ENCODE measurements at places on chromosomes 1 and 21.

- DNase-seq = no peak
Measured at GRCh38 chr1:111814642-111815041, 58.9 kb downstream of the DDX20 start.

DNA sequence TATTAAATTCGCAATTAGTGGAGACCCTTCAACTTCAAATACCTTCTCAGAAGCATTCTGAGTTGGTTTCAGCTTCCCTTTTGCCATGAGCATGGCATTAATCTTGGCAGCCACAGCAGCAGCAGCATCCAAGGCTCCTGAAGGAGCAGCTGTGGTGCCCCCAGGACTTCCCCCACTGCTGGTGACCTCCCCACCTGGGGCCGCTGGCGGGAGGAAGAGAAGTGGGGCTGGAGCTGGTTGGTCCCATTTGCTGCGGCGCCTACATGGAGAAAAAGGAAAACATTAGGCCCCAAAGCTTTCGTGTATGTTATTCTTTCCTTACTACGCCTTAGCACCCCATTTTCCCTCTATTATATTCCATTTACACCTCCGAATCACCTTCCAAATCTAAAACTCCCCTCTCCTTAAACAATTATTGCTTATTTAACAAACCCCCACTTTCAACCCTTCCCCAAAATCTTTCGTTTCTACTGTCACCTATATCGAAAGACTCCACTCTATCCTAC lies 569 bp downstream of the KHDC4 start:
- no peak for DNase-seq

GRCh38 chr21:38679534-38679933 lies 126.2 kb upstream of the ETS2 start:
- DNase-seq = no peak

GRCh38 chr1:11806307-11806936 lies 431 bp downstream of the CLCN6 start:
- no peak for DNase-seq

DNA sequence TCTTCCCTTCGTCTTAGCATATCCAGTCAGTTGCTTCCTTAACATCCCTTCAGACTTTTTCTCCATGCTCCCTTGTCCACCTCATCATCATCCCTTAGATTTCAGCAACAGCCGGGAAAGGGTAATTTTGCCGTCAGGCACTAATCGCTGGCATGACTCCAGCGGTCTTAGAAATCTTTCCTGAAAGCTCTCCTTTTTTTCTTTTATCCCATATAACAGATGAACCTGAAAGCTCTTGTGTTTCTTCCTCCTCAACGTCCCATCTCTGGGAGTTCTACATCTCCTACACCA lies 10.4 kb upstream of the BOLA1 start:
- no peak for DNase-seq

GRCh38 chr1:228098323-228098931 lies 4.7 kb downstream of the C1orf35 start:
- DNase-seq = no peak

DNA sequence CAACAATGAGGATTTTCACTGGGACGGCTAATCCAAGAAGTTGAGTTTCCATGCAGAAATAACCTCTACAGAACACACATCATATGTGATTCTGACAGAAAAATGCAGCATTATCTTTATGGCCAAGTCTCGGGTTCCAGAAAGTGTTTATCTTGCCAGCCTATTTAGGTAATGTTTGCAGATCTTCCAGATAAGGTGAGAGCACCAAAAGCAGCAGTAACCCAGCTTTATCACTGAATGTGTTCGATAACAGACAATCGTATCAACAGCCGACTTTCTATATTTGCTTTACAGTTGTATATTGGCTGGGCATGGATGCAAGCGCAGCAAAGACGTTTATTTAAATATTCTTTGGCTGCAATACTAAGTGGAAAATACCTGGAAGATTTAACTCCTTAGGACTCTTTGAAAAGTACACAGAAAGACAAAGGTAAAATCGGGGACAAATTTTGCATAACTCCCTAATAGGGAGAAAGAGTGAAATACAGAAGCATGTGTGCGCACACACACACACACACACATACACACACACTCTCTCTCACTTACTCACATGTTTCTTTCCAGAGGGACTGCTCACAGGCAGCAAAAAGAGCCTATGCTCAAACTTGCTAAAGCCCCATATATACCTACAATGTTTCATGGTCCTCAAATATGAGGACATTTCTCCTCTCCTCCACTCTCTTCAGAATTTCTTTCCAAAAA lies 3.0 kb upstream of the CTSK start:
- no peak for DNase-seq

DNA sequence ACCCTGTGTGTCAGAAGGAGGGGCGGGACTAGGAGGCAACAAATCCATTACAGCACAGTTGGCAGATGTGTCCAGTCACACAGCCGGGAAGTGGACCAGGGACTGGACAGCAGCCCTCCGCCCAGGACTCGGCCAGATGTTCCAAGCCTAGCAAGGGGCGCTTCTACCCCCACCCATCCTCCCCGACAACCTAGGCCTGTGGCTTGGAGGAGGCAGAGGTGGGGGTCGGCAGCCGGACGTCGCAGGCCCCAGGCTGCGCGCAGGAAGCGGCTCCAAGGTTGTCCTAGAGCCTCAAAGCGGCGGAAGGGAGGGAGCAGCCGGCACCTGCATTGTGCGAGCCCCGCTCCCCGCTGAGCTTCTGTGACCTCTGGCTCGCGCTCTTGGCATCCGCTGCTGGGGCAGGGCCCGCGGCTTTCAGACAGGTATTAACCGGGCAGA lies 20.6 kb upstream of the MYCL start:
- no peak for DNase-seq

- no peak for DNase-seq
Measured at GRCh38 chr1:14261395-14261794, 337.1 kb upstream of the KAZN start.

- DNase-seq = no peak
Measured at GRCh38 chr1:87325982-87326738, 2.5 kb upstream of the LMO4 start.

- DNase-seq = no peak
Measured at GRCh38 chr1:210582205-210582970, 253.7 kb downstream of the HHAT start.

- peak; percentile 16 for DNase-seq
Measured at GRCh38 chr1:147168626-147169058, 3.6 kb downstream of the PRKAB2 start.

- no peak for DNase-seq
Measured at GRCh38 chr1:44367944-44368343, 12.9 kb upstream of the ERI3 start.

DNA sequence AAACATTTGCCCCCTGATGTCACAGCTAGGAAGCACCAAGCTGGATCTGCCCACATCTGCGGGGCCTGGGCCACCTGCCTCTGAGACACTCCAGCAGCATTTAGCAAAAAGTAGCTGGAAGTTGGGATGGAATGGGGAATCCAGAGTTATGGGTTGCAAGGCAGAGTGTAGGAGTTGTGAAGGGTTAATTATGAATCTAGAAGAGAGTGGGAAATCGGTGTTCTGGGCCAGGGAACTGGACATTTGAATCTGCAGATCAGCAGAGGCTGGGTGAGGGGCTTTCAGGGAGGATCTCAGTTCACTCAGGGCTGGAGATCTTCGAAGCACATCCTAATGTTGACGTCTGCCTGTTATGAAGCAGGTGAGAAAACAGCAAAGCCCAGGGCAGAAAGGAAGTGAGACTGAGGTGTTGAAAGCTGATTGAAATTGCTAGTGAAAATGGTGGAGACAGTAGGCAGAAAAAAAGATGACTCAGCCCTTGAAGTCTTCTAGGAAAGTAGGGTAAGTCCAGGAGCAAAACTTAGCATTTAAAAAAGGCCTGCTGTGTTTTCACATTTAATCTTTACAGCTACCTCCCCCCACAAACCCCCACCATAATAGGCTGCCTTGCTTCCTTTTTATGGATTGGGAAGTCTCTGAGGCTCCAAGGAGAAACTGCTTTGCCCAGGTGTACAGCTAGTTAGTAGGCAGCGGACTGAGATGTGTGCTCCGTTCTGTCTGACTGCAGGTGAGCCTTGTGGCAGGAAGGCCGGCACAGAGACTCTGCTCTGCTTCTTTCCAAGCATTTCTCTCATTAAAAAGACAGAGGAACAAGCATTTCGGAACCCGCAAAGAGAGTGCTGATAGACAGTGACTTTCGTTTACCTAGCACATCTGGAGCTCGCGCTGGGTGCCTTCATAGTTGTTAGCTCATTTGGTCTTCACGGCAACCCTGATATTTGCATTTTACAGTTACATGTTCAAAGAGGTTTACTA lies 7.2 kb downstream of the VANGL1 start:
- no peak for DNase-seq

- DNase-seq = no peak
Measured at GRCh38 chr1:2350911-2351655, 40.3 kb downstream of the MORN1 start.

DNA sequence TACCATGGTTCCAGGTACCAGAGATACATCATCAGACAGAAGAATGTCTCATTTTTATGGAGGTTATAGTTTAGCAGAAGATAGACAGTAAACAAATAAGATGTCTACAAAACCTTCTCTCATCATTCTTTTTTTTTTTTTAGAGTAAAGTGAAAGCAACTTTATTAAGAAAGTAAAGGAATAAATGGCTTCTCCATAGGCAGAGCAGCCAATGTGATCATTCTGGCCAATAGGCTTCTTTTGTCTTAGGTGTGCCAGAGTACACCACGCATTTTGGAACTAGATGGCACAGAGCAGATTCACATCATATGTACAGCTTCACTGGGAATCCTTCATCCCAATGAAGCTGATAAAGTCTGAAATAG lies 428.2 kb downstream of the SMYD3 start:
- DNase-seq = no peak

DNA sequence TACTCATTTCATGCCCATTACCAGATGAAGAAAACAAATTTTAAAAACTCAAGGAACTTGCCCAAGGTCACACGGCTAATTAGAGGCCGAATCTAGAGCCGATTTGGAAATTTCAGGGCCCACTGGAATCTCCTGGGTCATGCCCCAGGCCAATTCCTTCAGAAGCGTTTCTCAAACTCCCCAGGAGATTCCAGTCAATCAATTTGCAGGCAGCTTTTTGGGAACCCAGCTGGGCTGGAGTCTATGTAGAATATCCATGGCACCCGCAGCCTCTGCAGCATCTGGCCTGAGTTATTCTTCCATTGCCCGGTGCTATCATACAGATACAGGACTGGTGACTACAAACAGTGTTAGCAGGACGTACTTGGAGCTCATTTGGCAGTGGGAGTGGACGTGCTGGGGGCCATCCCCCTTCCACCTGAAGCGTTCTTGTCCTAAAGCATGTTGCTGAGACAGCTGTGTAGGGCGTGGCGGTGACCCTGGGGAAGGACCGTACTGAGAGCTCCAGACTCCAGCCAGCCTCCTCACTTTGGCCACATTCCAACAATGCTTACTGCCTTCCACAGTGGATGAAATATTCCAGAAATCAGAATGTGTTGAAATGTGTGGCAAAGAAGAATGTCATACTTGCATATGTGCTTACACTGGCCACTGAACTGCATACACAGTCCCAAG lies 38.3 kb downstream of the ABCG1 start:
- DNase-seq = no peak

DNA sequence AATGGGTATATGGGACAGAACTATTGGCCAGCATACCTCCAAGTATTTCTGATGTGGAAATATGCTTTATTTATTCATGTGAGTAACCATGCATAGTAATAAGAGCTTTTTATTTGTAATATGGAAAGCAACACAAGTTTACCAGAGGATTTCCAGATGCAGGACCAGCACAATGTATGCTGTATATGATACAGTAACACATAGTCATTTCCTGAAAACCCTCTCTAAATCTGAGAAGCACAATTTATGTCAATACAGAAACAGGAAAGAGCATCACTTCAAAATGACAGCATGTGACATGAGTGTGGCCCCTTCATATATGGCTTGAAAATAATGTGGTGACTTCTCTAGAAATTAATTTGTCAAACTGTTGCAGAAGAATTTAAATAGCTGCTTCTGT lies 1134.7 kb upstream of the ADGRL2 start:
- DNase-seq = no peak

DNA sequence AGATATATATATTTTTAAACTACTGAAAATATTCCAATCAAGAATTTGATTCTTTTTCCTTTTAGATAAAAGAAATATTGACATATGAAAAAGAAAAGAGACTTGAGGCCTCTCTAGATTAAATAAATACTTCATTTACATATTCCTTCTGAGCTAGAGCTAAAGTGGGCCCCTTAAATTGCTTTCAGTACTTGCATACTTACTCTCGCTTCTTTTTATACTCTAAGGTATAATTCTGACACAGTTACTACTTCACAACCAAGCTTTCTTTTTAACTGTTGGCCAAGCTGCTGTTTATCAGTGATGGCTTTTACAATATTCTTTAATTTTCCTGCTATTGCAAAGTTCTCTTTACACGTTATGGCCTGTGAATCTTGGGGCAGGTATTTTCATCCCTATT lies 24.6 kb downstream of the EXTL2 start:
- no peak for DNase-seq

GRCh38 chr1:77929806-77930205 lies 41.4 kb downstream of the NEXN start:
- DNase-seq = no peak

GRCh38 chr1:39080831-39081270 lies 54.7 kb downstream of the NDUFS5 start:
- no peak for DNase-seq

DNA sequence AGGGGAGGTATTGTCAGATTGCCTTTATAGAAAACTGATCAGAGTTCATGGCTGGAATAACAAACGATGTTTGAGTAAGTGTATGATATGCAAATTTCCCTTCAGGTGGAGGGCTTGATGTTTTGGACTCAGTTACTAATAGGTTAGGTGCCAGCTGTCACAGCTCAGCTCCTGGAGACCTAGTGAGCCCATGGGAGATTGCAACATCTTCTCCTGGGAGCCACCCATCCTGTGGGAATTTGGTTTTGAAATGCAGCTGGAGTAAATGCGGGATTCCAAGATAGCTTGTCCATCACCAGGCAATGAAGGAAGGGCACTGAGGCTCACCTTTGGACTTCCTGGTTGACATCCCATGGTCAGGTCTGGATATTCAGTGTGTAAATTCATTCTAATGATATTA lies 211.4 kb upstream of the NRIP1 start:
- DNase-seq = peak; percentile 13

GRCh38 chr21:36087362-36088138 lies 17.7 kb downstream of the CBR1 start:
- DNase-seq = no peak

- peak; percentile 54 for DNase-seq
Measured at GRCh38 chr1:168225476-168226190, at the start of gene SFT2D2. Gene SFT2D2 (plus strand): TSS chr1:168226004. CDS start chr1:168226080, 76 bp downstream.

DNA sequence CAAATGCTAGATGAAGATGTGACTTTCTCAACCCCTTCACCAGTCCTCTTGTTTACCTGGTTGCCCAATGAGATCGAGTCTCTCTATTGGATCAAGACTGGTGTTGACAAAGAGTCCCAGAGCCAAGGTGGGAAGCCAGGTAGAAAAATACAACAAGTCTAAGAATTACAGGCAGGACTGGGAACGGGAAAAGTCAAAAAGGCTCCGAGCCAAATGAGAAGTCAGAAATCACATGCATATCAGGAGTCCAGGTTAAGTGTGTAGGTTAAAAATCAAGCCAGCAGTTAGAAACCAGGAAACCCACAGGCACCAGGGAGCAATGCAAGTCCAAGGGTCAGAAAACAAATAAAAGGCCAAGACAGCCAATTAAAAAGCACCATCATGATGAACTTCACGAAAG lies 27.4 kb upstream of the DUSP23 start:
- no peak for DNase-seq

Data from DMS 273 treated with DMSO at 0.1 percent for 48 hours (cell line).